ENCODE measurements at places on chromosomes 2 and 18. TPM values are rescaled to one million over a fixed set of nuclear protein-coding genes. Genes with fewer than 3 reads are reported as not detected.

Gene SLC14A1
- total RNA-seq, result 1.1 TPM

Gene UGT1A4
- total RNA-seq, result not detected

- no peak for ATAC-seq
These were observed 57.4 kb downstream of the STK39 start for GRCh38 chr2:168189835-168190569.

- no peak for ATAC-seq
These were observed 32.7 kb downstream of the CHRNA1 start for GRCh38 chr2:174731546-174731945.

DNA sequence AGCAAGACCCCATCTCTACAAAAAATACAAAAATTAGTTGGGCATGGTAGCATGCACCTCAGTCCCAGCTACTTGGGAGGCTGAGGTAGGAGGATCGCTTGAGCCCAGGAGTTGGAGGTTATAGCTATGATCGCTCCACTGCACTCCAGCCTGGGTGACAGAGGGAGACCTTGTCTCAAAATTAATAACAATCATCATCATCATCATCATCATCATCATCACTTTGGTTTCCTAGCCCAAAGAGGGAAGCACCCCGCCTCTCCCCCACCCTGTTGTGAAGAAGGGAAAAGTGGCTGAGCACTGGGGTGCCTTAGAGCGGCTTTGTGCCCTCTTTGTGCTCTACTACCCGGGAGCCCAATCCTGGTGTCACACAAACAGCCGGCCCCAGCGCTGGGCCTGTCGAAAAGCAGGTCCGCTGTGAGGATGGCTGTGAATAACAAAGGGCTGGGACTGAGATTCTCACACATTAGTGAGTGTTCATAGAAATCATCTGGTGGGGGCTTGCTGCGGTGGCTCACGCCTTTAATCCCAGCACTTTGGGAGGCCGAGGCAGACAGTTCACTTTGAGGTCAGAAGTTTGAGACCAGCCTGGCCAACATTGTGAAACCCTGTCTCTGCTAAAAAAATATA, 42.6 kb upstream of the ASXL2 start:
- ATAC-seq, result no peak

GRCh38 chr18:12652861-12653401, 5.0 kb downstream of the SPIRE1 start:
- peak; percentile 73 for ATAC-seq
